NCI-H510A (cell line): ENCODE measurements at places on chromosomes 3 and 15.

DNA sequence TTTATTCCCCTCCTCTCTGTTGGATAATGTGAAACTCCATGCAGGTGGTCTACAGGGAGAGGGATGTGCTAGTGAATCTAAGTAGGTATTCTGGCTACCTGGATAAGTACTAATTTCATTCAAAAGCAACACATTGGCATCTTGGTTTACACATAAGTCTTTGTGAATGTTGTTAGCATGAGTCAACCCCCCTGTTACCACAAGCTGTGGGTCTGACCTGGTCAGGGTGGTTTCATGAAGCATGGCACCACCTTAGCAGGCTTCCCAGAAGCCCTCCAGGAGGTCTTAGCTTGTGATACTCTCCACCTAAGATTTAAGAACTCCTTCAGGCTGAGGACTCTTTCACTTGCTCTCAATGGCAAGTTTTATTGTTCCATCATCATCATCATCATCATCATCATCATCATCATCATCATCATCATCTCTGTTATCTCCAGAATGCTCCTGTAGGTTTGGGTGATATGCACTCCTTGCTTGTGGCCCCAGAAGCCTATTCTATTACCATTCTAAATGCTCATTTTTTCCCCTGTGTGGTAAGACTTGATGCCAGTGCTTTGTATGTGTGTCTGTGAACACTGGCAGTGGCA is 62.8 kb downstream of the EPHB1 start:
- DNase-seq, result no peak

DNA sequence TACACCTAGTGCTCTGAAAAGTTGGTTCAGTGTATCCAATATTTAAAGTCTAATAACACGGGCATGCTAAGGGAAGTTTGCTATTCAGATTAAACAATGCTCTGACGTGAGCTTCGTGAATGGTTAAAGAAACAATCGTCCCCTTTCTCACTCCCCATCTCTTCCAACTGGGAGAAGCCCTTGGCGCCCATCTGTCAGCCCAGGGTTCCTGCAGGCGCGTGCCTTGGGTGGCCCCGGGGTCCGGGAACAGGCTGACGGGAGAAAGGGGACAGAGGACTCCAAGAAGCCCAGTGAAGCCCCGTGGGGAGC is 413 bp downstream of the SEC22C start:
- no peak for DNase-seq

DNA sequence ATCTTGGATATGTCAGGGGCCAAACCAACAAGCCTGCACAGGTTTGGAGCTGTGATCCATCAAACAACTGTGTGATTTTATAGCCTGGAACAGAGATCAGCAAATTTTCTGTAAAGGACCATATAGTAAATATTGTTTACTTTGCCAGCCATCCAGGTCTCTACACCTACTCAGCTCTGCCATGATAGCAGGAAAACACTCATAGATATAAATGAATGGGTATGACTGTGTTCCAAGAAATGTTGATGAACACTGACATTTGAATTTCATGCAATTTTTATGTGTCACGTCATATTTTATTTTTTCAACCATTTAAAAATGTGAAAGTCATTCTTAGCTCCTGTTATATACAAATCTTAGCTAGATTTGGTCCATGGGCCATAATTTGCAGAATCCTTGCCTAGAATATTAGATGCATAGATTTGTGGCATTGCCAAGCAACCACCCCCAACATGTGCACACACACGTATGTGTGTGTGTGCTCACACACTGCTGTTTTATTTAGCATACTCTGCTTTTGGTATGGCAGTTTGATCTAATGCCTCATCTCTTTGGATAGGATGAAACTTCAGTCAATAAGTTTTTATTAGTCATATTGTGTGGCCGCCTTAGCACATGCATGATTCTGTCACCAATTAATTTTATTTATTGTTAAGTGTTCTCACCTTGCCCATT is 6.4 kb downstream of the ATXN7 start:
- DNase-seq, result no peak

- no peak for DNase-seq
Observed at GRCh38 chr15:85011160-85011571, 29.5 kb downstream of the PDE8A start.

DNA sequence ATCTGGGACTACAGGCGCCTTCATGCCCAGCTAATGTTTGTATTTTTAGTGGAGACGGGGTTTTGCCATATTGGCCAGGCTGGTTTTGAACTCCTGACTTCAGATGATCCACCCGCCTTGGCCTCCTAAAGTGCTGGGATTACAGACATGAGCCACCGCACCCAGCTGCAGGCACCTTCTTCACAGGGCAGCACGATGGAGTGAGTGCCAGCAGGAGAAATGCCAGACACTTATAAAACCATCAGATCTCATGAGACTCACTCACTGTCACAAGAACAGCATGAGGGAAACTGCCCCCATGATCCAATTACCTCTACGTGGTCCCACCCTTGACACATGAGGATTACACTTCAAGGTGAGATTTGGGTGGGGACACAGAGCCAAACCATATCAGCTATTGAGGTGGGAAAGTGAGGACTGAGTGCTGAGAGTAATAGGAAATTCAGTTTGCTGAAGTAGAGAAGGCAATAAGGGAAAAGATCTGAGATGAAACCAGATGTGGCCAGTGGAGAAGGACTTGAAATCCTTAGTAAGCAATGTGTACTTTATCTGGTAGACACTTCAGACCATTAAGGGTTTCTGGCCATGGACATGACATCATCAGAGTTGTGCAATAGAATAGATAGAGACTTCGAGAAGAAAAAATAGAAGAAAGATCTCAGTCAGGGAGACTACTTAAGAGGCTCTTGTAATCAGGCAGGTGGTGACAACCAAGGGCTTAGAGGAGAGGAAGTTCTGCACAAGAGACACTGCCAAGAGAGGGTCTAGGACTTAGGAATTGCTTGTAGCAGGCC is 18.1 kb upstream of the ATP13A5 start:
- DNase-seq, result no peak

DNA sequence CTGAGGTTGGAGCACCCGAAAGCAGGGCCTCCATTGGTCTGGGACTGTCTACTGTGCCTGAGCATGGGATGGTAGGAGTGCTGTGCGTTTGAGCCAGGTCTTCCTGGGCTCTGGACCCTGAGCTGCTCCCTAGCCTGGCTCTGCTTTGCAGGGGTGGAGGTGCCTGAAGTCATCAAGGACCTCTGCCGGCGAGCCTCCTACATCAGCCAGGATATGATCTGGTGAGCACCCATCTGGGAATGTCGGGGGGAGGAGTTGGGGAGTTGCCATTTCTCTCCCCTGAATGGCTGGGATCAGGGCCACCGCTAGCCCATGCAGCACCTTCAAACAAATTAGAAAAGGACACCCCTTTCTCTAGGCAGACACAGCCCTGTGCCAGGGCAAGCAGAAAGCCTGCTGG is 20.7 kb downstream of the DUOX1 start:
- DNase-seq, result no peak

DNA sequence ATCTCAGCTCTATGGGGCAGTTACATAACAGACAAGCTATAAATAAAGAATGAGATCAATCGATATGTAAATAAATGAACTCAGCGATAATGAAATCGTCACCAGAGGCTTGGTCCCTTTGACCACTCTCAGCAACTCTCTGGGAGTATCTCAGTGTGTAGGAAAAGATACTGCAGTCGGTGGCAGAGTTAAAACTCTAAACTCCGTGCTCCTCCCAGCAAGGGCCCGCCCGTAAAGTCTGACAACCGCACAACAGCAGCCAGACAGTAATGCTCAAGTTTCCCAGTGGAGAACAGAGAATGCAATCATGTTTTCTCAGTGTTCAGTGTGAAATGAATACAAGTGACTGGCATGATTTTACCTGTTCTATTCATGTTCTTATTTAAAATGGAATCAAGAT is 28.3 kb upstream of the IGF1R start:
- DNase-seq, result no peak

DNA sequence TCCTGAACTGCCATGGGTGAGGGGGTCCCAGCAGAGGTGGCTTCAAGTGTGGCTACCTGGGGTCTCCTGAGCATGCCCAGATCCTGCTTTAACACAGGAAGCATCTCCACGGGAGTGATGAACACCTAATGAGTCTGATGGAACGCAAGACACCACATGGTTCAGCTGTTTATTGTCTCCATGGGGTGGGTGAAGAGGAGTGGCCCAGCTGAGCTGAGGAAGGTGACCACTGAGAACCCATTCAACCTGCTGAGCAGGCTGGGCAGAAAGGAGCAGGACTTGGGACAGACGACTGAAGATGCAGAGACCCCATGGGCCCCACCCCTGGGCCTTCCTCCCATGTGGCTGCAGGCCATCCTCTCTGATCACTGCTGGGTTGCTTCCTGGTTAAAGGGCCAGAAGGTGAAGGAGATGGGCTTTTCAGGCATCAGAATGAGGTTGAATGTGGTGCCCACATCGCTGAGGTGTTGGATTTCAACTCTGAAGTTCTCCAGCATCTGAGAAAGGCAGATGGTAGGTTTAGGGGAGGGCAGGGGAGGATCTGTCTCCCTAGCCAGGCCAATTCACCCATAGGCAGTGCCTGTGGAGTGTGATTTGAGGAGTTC is 29.7 kb downstream of the CYP11A1 start:
- no peak for DNase-seq

GRCh38 chr3:131957511-131957910 is 77.3 kb downstream of the CPNE4 start:
- no peak for DNase-seq

GRCh38 chr3:16072420-16073110 is 101.9 kb upstream of the GALNT15 start:
- DNase-seq, result no peak

- DNase-seq, result no peak
Observed at GRCh38 chr15:83248151-83249029, 36.1 kb downstream of the BNC1 start.

DNA sequence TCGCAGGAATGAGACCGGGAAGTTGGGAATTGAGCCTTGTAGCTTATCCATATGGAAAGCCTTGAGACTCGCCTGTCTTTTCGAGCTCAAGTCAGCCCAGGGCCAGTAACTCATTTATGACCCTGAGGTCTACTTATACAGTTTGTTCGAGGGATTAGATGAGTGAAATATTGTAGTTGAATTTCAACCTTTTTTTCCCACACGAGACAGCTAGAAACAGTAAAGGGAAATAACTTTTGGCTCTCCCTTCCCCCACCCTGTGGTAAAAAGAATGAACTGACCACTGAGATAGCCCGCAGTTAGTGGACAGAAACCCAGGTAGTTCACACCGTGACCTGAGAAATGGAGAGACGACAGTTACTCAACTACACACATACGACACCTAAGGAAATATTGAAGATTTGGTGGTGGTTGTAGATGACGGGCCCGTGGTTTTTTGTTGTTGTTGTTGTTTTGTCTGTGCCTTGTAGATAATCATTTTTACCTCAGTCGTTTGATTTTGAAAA is 841 bp downstream of the EIF3J start:
- DNase-seq, result no peak

- no peak for DNase-seq
Observed at GRCh38 chr3:62863648-62864047, 11.6 kb downstream of the CADPS start.
